Activated CD8-positive, alpha-beta T cell treated with anti-CD3 and anti-CD28 coated beads, Interleukin-2, amount 10 ng/mL, durations not matched to agents 7 days and 5 days (primary cell): ENCODE measurements at places on chromosomes 13 and 19. TPM values are rescaled to one million over a fixed set of nuclear protein-coding genes. Genes with fewer than 3 reads are reported as not detected.

- no peaks in the 10 kb centered on the region for H3K27me3 ChIP-seq
- H3K36me3 ChIP-seq, result peaks cover 3% of the 10 kb centered on the region
- H3K27ac ChIP-seq, result no peak overlapping the region
- H3K4me1 ChIP-seq, result no peaks in the 10 kb centered on the region
- H3K4me3 ChIP-seq, result no peak overlapping the region
Observed at GRCh38 chr19:56955637-56956216, 115.2 kb upstream of the PEG3 start.

DNA sequence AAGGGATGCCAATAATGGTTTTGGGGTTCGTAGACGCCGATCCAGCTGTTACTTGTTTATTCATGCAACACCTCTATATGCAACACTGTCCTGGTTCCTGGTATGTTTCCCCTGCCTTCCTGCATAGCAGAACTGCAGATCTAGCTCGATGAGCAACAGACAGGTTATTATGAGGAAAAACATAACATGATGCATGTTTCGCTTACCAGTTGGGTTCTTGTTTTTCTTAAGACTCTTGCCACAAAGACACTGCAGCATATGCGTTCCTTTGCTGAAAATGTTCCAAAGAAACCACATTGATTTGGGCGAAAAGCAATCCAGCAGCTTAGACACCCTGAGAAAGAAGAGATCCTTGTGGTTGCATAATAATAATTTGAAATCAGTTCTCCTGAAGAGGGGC is 583 bp downstream of the FGF14 start:
- no peaks in the 10 kb centered on the region for H3K36me3 ChIP-seq
- no peak overlapping the region for H3K27ac ChIP-seq
- H3K4me1 ChIP-seq, result peaks cover 26% of the 10 kb centered on the region
- H3K27me3 ChIP-seq, result peaks cover 57% of the 10 kb centered on the region
- DNase-seq, result no peak
- H3K4me3 ChIP-seq, result peak overlapping the region; percentile 16

GRCh38 chr13:80444240-80445015 is 103.5 kb upstream of the SPRY2 start:
- H3K36me3 ChIP-seq, result no peaks in the 10 kb centered on the region
- H3K4me1 ChIP-seq, result no peaks in the 10 kb centered on the region
- no peak overlapping the region for H3K27ac ChIP-seq
- no peaks in the 10 kb centered on the region for H3K27me3 ChIP-seq

The ADGRL1 gene
- 6.3 TPM for total RNA-seq

- no peak overlapping the region for H3K4me3 ChIP-seq
- no peak for DNase-seq
- no peaks in the 10 kb centered on the region for H3K36me3 ChIP-seq
- H3K27ac ChIP-seq, result no peak overlapping the region
- no peaks in the 10 kb centered on the region for H3K27me3 ChIP-seq
Observed at GRCh38 chr13:22189176-22190048, 518.5 kb downstream of the FGF9 start.

The EMC10 gene
- 54.8 TPM for total RNA-seq

The B3GNT3 gene
- total RNA-seq, result not detected

- peak within 1 kb of the TSS; percentile 52 for H3K4me3 ChIP-seq
- no peak within 1 kb of the TSS for H3K27ac ChIP-seq
- H3K36me3 ChIP-seq, result no peaks in the 10 kb centered on the region
- DNase-seq, result peak; percentile 51
- H3K27me3 ChIP-seq, result peaks cover 45% of the 10 kb centered on the region
Observed at GRCh38 chr19:49057636-49058234, at the start of gene CGB7. CGB7 (minus strand) TSS chr19:49057749; CDS start chr19:49055375, 2,374 bp downstream.

DNA sequence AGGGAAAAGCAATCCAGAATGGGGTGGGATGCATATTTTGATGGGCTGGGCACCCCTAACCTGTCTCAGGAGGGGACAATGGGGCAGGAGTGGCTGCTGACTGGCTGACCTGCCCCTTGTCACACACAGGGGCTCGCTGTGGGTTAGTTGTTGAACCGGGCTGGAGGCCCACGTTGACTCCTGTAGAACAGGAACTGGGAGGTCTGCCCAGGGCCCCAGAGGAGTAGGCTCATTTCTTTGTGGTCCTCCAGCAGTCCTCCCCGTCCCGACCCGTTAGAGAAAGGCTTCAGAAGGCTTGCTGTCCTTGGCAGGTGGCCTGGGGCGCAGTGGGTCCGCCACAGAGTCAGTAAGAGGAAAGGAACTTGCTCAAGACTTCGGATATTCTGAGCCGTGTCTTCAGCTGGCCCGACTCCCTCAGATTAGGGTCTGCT is 70.1 kb downstream of the COL4A1 start:
- H3K27ac ChIP-seq, result no peak overlapping the region
- peaks cover 16% of the 10 kb centered on the region for H3K27me3 ChIP-seq
- DNase-seq, result no peak
- H3K36me3 ChIP-seq, result no peaks in the 10 kb centered on the region

DNA sequence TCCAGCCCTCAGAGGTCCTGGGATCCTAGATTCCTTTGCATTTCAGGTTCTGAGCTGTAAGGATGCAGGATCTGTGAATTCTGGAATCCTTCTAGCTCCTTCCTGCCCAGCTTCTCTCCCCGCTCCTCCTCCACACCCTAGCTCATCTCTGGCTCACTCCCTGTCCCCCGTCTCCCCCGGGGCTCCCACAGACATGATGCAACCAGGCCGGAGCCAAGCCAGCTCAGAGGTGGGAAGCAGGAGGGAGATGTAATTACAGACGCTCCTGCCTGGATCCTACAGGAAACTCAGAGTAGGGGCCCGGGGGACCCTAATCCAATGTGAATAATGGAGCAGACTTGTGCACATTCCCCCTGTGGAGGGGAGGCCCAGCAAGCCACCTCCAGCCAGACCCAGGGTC is 4.5 kb downstream of the GNG8 start:
- DNase-seq, result no peak
- no peaks in the 10 kb centered on the region for H3K36me3 ChIP-seq
- peaks cover 2% of the 10 kb centered on the region for H3K27me3 ChIP-seq
- H3K4me1 ChIP-seq, result peaks cover 41% of the 10 kb centered on the region

DNA sequence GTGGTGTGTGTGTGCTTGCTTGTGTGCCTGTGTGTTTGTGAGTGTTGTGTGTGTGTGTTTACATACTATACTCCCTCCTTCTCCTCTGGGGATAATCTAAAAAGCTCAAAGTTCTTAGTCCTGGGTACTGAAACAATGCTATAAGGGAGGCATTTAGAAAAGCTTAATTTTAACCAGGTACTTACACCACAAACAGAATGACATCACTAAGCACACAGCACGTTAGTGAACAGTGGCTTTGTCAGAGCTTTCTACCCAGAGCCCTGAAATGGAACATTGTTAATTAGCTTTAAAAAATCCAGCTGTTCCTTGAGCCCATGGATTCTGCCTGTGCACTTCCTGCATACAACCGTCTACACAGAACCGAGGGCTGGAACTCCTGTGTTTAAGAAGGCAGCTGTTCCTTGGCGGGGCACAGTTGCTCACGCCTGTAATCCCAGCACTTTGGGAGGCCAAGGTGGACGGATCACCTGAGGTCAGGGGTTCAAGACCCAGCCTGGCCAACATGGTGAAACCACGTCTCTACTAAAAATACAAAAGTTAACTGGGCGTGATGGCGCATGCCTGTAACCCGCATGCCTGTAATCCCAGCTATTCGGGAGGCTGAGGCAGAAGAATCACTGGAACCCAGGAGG is 69.6 kb upstream of the RNF113B start:
- DNase-seq, result no peak
- no peaks in the 10 kb centered on the region for H3K4me1 ChIP-seq
- no peak overlapping the region for H3K27ac ChIP-seq
- H3K4me3 ChIP-seq, result no peak overlapping the region
- no peaks in the 10 kb centered on the region for H3K36me3 ChIP-seq

- peaks cover 34% of the 10 kb centered on the region for H3K4me1 ChIP-seq
- no peak overlapping the region for H3K4me3 ChIP-seq
- no peak overlapping the region for H3K27ac ChIP-seq
- no peak for DNase-seq
- H3K27me3 ChIP-seq, result no peaks in the 10 kb centered on the region
Observed at GRCh38 chr13:114059946-114060860, 72.2 kb downstream of the RASA3 start.

DNA sequence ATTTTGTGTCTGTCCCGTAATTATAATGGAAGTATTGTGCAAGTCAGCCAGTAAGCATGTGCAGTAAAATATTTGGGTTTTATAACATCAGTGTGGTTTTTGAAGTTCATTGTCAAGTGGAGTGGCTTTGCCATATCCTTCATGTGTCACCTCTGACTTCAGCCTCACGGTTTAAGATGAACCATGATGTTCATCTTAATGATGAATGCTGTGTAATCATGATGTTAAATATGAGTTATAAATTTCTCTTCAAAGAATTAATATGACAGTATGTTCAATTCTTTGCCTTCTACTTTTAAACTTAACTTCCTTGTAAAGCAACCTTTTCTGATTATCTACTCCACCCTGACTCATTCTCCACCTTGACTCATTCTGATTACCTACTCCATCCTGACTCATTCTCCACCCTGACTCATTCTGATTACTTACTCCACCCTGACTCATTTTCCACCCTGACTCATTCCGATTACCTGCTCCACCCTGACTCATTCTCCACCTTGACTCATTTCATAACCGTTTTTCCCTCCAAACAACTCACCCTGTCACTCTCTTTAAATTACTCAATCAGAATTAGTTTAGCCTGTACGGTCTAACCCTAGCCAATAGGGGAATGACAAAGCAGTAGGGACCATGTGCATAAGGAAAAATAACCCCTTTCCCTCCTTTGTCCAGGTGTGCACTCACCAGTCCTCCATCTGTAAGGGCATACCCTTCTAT is 50.3 kb upstream of the ANKRD10 start:
- H3K36me3 ChIP-seq, result peaks cover 17% of the 10 kb centered on the region
- peaks cover 5% of the 10 kb centered on the region for H3K27me3 ChIP-seq
- no peak overlapping the region for H3K4me3 ChIP-seq
- peak; percentile 35 for DNase-seq
- peak overlapping the region; percentile 67 for H3K27ac ChIP-seq

The ADGRE3 gene
- total RNA-seq, result not detected

The MEIS3 gene
- not detected for total RNA-seq

GRCh38 chr13:112943309-112944125 is 25.5 kb upstream of the MCF2L start:
- peak overlapping the region; percentile 67 for H3K4me3 ChIP-seq
- peak; percentile 33 for DNase-seq
- peaks cover 7% of the 10 kb centered on the region for H3K4me1 ChIP-seq
- no peaks in the 10 kb centered on the region for H3K36me3 ChIP-seq

GRCh38 chr19:43510713-43511112 is 6.2 kb upstream of the PHLDB3 start:
- H3K27me3 ChIP-seq, result no peaks in the 10 kb centered on the region
- H3K4me1 ChIP-seq, result peaks cover 4% of the 10 kb centered on the region
- DNase-seq, result no peak

- H3K36me3 ChIP-seq, result no peaks in the 10 kb centered on the region
- peak; percentile 55 for DNase-seq
- H3K4me1 ChIP-seq, result peaks cover 12% of the 10 kb centered on the region
Observed at GRCh38 chr19:47305309-47305751, 4.3 kb upstream of the C5AR1 start.

The LRRC25 gene
- 0.68 TPM for total RNA-seq

GRCh38 chr13:20127562-20128458 is 33.0 kb downstream of the GJA3 start:
- DNase-seq, result peak; percentile 53
- H3K36me3 ChIP-seq, result no peaks in the 10 kb centered on the region
- no peak overlapping the region for H3K27ac ChIP-seq
- peaks cover 4% of the 10 kb centered on the region for H3K4me1 ChIP-seq

The ZBTB7A gene
- total RNA-seq, result 63.1 TPM

DNA sequence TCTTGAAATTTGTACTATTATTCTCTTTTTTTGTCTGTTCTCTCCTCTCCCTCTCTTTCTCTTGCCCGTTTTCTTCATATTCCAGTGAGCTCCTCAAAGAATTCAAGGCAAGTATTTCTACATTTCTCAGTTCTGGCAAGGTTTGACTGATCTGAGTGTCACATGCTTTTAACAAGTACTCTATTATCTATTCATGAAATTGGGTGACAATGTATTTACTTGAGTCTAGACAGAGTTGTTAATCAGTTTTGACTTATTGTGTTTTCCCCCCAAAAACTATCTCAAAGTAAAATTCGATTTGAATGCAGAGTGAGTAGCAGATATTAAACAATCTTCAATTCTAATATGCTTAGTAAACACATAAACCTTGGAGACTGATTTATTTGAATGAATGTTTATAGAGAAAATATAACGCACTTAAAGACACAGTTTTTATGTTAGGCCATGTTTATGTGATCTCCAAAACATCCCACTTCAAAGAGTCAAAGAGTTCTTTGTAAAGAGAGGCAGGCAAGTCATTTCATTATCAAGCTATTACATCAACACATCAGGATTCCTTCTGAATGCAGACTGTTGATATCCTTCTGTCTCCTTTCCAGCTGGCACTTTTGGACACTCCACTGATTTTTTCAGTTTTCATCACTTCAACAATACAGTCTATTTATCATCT is 166.6 kb downstream of the SLITRK6 start:
- no peaks in the 10 kb centered on the region for H3K27me3 ChIP-seq
- no peak overlapping the region for H3K27ac ChIP-seq
- no peaks in the 10 kb centered on the region for H3K36me3 ChIP-seq

DNA sequence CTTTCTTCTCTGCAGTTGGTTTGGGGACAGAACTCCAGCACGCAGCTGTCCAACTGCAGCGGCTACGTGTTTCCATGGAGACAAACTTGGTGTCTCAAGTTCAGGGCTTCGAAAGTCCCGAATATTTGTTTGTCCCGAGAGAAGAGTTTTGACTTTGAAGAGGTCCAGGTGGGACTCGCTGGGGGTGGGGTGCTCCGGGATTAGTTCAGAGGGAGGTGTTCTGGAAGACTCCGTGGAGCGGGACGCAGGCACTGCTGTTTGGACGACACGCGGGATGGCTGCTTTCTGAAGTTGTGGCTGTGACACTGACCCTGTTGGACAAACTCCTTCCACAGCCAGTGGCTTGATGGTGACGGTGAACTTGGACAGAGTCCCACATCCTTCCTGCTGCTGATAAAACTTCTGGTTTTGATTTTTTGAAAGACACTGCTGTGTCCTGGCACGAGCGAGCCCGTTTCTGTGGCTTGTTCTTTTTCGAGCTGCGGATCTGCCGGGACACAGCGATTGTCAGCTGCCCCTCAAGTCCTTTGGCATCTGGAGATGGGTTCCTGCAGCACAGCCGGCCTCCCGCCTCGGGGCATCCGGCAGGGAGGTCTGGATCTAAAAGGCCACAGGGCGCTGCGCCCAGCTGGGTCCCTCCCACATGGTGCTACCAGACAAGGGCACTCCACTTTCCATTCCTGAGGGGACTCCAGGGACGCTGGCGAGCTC is 15.9 kb upstream of the RANBP3 start:
- H3K4me3 ChIP-seq, result no peak overlapping the region
- DNase-seq, result no peak
- H3K27ac ChIP-seq, result no peak overlapping the region
- H3K27me3 ChIP-seq, result no peaks in the 10 kb centered on the region

DNA sequence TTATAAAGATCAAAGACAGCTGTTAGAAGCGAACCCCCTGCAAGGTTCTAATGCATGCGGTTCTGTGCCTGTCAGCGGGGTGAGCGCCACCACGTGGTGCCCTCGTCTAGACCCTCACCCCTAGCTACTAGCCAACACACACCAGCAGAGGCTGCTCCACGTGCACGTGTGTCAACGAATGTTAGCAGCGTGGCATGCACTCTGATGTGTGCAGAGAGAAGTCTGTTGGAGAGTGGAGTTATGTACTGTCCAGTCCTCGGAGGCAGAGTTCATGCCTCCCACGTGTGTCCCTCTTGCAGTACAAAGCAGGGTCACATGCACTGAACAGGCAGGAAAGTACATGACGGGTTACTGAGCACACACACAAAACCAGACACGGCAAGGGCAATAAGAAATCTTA is 75.0 kb upstream of the SLC15A1 start:
- no peaks in the 10 kb centered on the region for H3K27me3 ChIP-seq
- H3K4me3 ChIP-seq, result no peak overlapping the region
- H3K4me1 ChIP-seq, result peaks cover 26% of the 10 kb centered on the region
